ENCODE measurements at places on chromosomes 7 and 10. TPM values are rescaled to one million over a fixed set of nuclear protein-coding genes. Genes with fewer than 3 reads are reported as not detected.

LRCH4 gene
- total RNA-seq = 178 TPM

ZRANB1 gene
- 11.5 TPM for total RNA-seq

CALHM1 gene
- 0.47 TPM for total RNA-seq

NXPH1 gene
- total RNA-seq = not detected

JAKMIP3 gene
- total RNA-seq = 0.19 TPM

ACTR3C gene
- total RNA-seq = 4.8 TPM

PLXNA4 gene
- total RNA-seq = 1.2 TPM

SNX10 gene
- total RNA-seq = 59.3 TPM

ICA1 gene
- 2.7 TPM for total RNA-seq

FGL2 gene
- total RNA-seq = 9.9 TPM

ELFN1 gene
- total RNA-seq = not detected

AIFM2 gene
- total RNA-seq = 13.8 TPM

DNA sequence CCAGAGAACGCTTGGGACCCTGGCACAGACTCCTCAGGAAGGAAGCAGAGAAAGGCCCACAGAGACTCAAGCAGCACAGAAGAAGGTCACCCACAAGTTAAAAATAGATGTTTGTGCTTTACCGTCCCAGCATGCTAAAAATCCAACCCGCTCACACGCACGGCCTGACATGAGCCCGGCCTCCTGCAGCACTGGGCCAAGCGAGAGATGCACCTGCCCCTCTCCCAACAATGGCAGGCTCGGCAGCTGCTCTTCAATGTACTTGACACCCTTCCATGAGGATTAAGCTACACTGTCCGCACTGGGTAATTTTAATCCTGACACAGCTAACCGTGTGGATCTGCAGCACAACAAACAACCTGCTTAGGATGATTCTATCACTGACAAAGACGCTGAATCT lies 9.3 kb downstream of the DIP2C start:
- H3K36me3 ChIP-seq = no peaks in the 10 kb centered on the region
- H3K27me3 ChIP-seq = peaks cover 10% of the 10 kb centered on the region
- H3K27ac ChIP-seq = no peak overlapping the region
- H3K4me1 ChIP-seq = peaks cover 7% of the 10 kb centered on the region
- H3K4me3 ChIP-seq = no peak overlapping the region

DNA sequence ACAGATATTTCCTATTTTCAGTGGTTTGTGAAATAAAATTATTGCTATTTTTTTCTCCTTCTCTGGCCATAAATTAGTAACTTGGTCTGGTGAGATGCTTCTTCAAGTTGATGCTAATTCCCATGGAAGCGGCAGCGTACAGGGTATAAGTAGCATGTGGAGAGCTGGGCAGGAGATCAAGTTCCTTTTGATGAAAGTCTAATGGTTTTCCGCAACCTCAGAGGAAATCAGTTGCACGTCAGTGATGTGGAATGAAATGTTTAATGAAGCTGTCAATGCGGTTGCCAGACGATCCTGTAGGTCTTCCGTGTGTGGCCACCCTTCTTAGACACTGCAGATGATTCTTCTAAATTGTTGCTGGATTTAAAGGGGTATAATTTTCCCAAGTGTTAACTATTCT lies 236.4 kb upstream of the GRM3 start:
- H3K27me3 ChIP-seq = no peaks in the 10 kb centered on the region
- H3K27ac ChIP-seq = no peak overlapping the region
- no peaks in the 10 kb centered on the region for H3K4me1 ChIP-seq

GRCh38 chr10:123402656-123403055 lies 248.5 kb downstream of the BUB3 start:
- DNase-seq = no peak
- H3K4me1 ChIP-seq = peaks cover 2% of the 10 kb centered on the region
- no peaks in the 10 kb centered on the region for H3K27me3 ChIP-seq
- H3K36me3 ChIP-seq = no peaks in the 10 kb centered on the region
- no peak overlapping the region for H3K4me3 ChIP-seq

- H3K27me3 ChIP-seq = no peaks in the 10 kb centered on the region
- no peak for DNase-seq
- H3K27ac ChIP-seq = no peak overlapping the region
- H3K4me1 ChIP-seq = no peaks in the 10 kb centered on the region
- no peak overlapping the region for H3K4me3 ChIP-seq
These were observed 694.8 kb downstream of the PHTF2 start for GRCh38 chr7:78493401-78493800.

- H3K36me3 ChIP-seq = peaks cover 3% of the 10 kb centered on the region
- no peak for DNase-seq
- H3K4me1 ChIP-seq = peaks cover 34% of the 10 kb centered on the region
- H3K27me3 ChIP-seq = no peaks in the 10 kb centered on the region
- no peak overlapping the region for H3K27ac ChIP-seq
These were observed 4.4 kb downstream of the WDR91 start for GRCh38 chr7:135206941-135207391.

DNA sequence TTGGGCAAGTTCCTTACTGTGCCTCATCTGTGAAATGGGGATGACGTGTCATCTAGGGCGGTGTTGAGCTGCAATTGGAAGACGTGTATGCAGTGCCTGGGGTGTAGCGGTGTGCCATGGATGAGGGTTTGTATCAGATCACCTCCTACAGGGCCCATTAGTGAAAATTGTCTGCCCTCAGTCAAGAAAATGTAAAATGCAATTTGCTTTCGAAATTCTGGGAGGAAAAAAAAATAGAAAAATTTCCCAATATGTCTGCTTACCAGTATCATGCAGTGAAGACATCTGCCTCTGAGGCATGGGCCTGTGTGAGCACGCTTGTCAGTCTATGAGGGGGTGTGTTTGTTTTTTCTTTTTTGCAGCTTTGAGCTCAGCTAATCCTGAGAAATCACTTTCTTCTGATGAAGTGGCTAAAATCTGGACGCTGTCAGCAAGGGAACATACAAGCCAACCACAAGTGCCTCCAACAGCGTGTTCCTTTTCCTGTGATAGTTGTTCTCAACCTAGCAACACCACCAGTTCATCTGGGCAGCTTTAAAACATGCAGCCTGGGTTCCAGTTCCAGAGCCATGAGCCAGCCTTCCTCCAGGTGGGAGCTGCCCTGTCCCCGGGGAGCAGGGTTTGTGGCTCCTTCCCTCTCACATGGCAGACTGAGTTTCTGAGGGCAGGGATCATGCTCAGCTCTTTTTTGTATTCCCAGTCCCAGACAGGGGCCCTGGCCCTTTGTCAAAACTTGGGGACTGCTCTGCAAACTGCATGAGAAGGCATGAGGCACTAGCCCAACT lies 10.3 kb downstream of the FAM241B start:
- no peak for DNase-seq
- H3K36me3 ChIP-seq = no peaks in the 10 kb centered on the region
- H3K4me1 ChIP-seq = no peaks in the 10 kb centered on the region

- H3K27me3 ChIP-seq = no peaks in the 10 kb centered on the region
- H3K4me1 ChIP-seq = no peaks in the 10 kb centered on the region
- no peak for DNase-seq
These were observed 511.1 kb upstream of the C7orf33 start for GRCh38 chr7:148079206-148080080.

- no peaks in the 10 kb centered on the region for H3K27me3 ChIP-seq
- H3K36me3 ChIP-seq = no peaks in the 10 kb centered on the region
These were observed 74.6 kb downstream of the FAM13C start for GRCh38 chr10:59287587-59288255.

- no peaks in the 10 kb centered on the region for H3K27me3 ChIP-seq
- H3K4me1 ChIP-seq = peaks cover 15% of the 10 kb centered on the region
- DNase-seq = no peak
- H3K27ac ChIP-seq = no peak overlapping the region
These were observed 157.6 kb downstream of the GRK5 start for GRCh38 chr10:119364645-119365600.

GRCh38 chr7:71668572-71668971 lies 536.6 kb downstream of the GALNT17 start:
- no peaks in the 10 kb centered on the region for H3K36me3 ChIP-seq
- H3K27me3 ChIP-seq = no peaks in the 10 kb centered on the region
- H3K4me1 ChIP-seq = no peaks in the 10 kb centered on the region
- H3K27ac ChIP-seq = no peak overlapping the region
- no peak overlapping the region for H3K4me3 ChIP-seq

Data from activated CD8-positive, alpha-beta memory T cell treated with anti-CD3 and anti-CD28 coated beads, Interleukin-2, amount 10 ng/mL, durations not matched to agents 7 days and 5 days (primary cell).